ENCODE measurements at places on chromosomes 3 and 15.
A peak's percentile ranks its signal among the peaks of the same experiment; 100 is the strongest.

- DNase-seq: no peak
These were observed 783.0 kb upstream of the ARPP21 start for GRCh38 chr3:34856081-34856947.

GRCh38 chr3:187120326-187120725 lies 19.0 kb downstream of the RPL39L start:
- DNase-seq: no peak

DNA sequence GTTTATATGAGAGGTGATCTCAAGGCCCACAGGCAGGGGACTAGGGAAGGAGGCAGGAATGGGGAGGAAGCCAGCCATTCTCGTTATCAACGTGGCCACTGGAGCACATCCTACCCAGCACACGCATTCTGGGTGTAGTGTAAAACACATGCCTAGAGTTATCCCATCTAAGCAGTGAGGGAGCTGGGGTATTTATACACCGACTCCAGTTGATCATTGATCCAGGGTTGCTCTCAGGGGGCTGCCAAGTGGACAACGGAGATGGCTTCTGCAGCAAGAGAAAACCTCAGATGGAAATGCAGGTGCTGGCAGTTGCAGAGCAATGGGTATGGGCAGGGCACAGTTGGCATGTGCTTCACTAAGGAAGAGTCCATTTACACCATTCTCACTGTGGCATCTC lies 30.4 kb upstream of the SYNM start:
- DNase-seq: no peak

DNA sequence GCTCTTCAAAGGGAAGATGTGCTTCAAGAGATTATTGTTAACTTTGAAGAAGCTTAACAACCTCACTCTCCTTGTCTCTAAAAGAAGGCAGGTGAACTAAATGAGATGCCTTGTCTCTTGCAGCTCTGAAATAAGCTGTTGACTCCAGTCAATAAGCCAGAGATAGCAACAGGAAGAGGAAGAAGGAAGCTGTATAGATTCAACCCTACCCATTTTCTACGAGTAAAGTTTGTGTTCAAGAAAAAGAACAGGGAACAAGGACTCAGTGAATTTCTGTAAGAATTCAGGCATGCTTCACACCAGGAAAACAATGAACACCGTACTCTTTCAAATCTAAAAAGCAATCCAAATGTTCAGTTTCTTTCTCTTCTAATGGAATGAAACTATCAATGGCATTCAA lies 503.5 kb downstream of the MAGI1 start:
- no peak for DNase-seq

DNA sequence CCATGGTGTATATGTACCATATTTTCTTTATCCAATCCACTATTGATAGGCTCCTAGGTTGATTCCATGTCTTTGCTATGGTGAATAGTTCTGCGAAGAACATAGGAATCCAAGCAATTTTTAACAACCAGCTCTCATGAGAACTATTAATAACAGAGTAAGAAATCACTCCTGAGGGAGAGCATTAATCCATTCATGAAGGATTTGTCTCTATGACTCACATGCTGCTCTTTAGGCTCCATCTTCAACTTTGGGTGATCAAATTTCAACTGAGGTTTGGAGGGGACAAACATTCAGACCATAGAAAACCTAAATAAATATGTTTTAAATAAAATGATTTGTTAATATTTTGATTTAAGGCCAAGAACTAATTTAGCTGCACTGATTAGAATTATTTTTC lies 147.4 kb downstream of the NSUN3 start:
- DNase-seq: no peak

GRCh38 chr3:111080413-111080812 lies 8.8 kb downstream of the NECTIN3 start:
- DNase-seq: peak; percentile 14

- no peak for DNase-seq
These were observed 7.2 kb upstream of the IL20RB start for GRCh38 chr3:136950623-136951022.

- DNase-seq: no peak
These were observed 13.4 kb upstream of the SCN10A start for GRCh38 chr3:38829404-38829803.

GRCh38 chr3:155449613-155450267 lies 156.3 kb upstream of the STRIT1 start:
- DNase-seq: no peak

- DNase-seq: no peak
These were observed 133.6 kb upstream of the RAP2B start for GRCh38 chr3:153028381-153028780.

GRCh38 chr3:125120379-125121122 lies 64.8 kb upstream of the HEG1 start:
- peak; percentile 51 for DNase-seq

GRCh38 chr3:65855370-65856100 lies 183.2 kb downstream of the MAGI1 start:
- DNase-seq: no peak
